Cardiac septum (tissue), 1 donor: ENCODE measurements at places on chromosomes 6 and 20. TPM values are rescaled to one million over a fixed set of nuclear protein-coding genes. Genes with fewer than 3 reads are reported as not detected.

The SLC17A1 gene
- not detected for total RNA-seq

The TMEM74B gene
- total RNA-seq, result 2.7 TPM

The WFDC2 gene
- 1.0 TPM for total RNA-seq

The FOXA2 gene
- not detected for total RNA-seq

The PTCHD4 gene
- total RNA-seq, result 1.1 TPM

The PSORS1C1 gene
- 3.9 TPM for total RNA-seq

The BACH2 gene
- 8.4 TPM for total RNA-seq

The LTB gene
- 0.86 TPM for total RNA-seq

The C20orf202 gene
- total RNA-seq, result 0.13 TPM

The ADTRP gene
- not detected for total RNA-seq

The IPCEF1 gene
- total RNA-seq, result 5.0 TPM

The ATXN1 gene
- total RNA-seq, result 40.2 TPM

The KIFC1 gene
- total RNA-seq, result 0.24 TPM

The SGK1 gene
- total RNA-seq, result 79.2 TPM

The PPP1R18 gene
- 37.7 TPM for total RNA-seq

The NHSL1 gene
- total RNA-seq, result 88.2 TPM
